ENCODE measurements at places on chromosomes 16 and 17. TPM values are rescaled to one million over a fixed set of nuclear protein-coding genes. Genes with fewer than 3 reads are reported as not detected.

DNA sequence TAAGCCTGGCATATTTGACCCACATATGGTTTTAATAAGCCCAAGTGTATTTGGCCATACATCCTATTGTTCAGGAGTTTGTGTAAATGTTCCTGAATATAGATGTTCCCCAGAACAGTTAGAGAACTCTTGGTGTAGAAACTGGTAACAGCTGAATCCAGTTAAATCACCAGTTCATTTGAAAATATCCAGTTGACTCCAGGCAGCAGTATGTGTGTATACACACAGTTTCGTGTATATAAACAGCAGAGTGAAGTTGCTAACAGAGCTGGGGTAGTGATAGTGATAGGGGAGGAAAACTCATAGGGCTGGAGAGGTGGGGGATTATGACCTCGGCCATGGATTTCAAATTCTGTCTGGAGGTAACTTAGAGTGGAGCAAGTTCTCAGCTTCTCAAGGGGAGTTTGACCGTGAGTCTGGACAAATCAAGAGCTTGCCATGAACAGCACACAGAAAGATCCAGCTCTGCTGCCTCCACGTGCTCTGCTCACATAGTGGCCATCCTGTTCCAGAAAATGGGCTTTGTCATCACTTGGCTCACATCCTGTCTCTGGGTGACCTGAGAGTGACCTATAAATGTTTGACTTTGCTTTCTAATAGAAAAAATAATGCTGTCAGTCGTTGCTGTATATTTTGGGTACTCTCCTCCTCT, 30.6 kb upstream of the MMD start:
- no peak for DNase-seq

DNA sequence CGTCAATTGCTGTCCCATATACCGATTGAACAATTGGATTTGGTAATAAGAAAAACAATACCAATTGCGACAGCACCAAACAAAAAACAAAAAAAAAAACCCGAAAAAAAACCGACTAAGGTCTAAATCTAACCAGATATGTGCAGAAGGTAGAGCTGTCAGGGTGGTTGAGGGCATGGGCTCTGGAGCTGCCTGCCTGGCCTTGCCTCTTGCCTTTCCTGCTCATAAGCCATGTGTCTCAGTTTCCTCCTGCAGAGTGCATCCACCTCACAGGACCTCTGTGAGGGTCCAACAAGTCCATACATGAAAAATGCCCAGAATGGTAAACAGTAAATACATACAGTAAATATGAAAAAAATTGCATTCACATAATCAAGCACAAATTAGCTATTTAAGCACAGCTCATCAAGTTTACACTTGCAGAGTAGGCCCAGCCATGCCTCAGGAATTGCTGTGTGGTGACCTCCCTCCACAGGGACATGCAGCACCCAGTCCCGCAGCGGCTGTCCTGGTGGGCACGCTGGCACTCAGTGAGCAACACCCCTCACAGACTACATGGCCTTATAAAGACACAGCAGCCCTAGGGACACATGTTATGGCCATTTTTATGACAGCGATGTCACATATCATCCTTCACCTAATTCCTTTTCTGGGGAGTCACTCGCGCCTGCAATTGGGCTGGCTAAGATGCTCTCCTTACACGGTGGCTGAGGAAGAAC, 17.9 kb downstream of the TBC1D28 start:
- no peak for DNase-seq

GRCh38 chr17:29571883-29572681, 3.6 kb downstream of the TP53I13 start:
- no peak for DNase-seq

DNA sequence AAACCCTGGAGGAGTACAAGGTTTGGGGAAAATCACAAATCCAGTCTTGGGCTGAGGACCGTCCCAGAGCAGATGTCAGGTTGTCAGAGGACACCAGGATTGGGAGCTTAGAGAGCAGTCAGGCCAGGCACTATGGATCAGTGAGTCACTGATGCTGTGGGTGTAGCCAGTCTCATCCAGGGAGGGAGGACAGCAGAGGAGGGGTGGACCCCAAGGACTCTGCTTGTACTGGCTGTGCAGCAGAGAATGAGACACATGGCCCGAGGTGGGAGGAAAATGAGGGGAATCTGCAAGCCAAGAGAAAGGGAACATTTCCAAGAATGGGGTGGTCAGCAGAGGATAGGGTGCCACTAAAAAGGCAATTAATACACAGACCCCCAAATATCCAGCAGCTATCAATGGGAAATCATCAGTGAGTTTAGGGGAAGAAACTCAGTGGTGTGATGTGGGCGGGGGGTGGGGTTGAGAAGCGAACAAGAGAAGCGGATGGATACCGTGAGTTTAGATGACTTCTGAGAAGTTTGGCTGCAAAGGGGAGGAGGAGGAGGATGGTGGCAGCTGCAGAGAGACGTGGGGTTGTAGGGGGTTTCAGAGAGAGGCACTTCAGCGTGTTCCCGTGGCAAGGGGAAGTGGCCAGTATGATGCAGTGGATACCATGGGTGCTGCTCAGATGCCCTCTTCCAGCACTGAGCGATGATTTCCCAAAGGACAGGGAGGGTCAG, 43.9 kb downstream of the ARHGAP27 start:
- DNase-seq = no peak

- no peak for DNase-seq
Observed at GRCh38 chr16:77324729-77325128, 110.1 kb downstream of the ADAMTS18 start.

- peak; percentile 57 for DNase-seq
Observed at GRCh38 chr17:7191571-7192270, 12.6 kb upstream of the ASGR1 start.

DNA sequence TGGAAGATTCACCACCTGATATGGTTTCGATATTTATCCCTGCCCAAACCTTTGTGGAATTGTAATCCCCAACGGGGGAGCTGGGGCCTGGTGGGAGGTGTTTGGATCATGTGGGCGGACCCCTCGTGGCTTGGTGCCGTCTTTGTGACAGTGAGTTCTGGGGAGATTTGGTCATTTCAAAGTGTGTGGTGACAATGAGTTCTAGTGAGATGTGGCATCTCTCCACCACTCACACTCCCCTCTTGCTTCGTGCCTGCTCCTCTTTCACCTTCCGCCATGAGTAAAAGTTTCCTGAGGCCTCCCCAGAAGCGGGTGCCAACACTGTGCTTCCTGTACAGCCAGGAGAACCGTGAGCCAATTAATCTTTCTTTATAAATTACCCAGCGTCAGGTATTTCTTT, 9.7 kb downstream of the CCDC57 start:
- no peak for DNase-seq

KRTAP16-1 gene
- total RNA-seq = not detected

KRT31 gene
- not detected for total RNA-seq

KRTAP3-2 gene
- not detected for total RNA-seq

MYL4 gene
- not detected for total RNA-seq

Data from activated CD8-positive, alpha-beta memory T cell treated with anti-CD3 and anti-CD28 coated beads, Interleukin-2, amount 10 ng/mL, durations not matched to agents 7 days and 5 days (primary cell).